ENCODE measurements at places on chromosomes 12 and 14. TPM values are rescaled to one million over a fixed set of nuclear protein-coding genes. Genes with fewer than 3 reads are reported as not detected.

TTC5 gene
- 12.0 TPM for total RNA-seq

MTERF2 gene
- 35.6 TPM for total RNA-seq

TBC1D30 gene
- 0.77 TPM for total RNA-seq

TPPP2 gene
- total RNA-seq, result 1.6 TPM

NUAK1 gene
- 42.1 TPM for total RNA-seq

All from left ventricle myocardium inferior (tissue), 1 donor.